NCI-H1930 (cell line): ENCODE measurements at places on chromosomes 12 and 14.

DNA sequence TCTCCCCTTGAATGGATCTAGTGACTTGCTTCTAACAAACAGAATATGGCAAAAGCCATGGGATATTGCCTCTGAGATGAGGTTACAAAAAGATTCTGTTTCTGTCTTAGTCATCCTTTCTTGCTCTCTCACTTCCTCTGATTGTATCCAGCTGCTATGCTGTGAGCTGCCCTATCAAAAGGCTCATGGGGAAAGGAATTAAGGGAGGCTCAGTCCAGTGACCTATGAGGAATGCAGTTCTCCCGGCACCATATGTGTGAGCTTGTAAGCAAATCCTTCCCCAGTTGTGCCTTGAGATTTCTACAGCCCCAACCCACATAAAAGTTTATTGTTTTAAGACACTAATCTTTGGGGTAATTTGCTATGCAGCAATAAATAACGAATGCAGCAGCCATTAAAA lies 183.1 kb downstream of the KLHL28 start:
- no peak for DNase-seq

DNA sequence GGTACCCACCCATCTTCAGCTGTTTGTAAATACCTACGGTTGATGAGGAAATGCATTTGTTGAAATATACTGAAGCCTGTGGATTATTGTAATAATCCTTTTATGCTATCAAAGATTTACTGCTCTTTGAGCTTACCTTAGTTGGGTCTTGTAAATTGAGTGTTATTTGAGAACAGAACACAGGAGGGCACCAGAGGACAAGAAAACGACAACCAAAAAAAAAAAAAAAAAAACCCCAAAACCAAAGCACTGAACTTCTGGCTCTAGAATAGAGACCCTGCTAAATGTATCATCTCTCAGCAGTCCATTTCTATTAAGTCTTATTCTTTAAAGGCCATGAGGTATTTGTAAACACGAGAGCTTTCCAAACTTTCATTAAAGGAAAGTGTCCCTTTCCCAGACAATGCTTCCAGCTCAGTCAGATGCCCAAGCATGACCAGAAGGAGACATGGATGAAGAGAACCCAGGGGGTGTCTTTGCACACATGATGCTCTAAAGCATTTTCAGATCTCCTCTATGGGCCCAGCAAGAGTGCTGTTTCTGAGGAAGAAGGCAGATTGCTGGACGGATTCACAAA lies 763.9 kb downstream of the NRXN3 start:
- DNase-seq: no peak

DNA sequence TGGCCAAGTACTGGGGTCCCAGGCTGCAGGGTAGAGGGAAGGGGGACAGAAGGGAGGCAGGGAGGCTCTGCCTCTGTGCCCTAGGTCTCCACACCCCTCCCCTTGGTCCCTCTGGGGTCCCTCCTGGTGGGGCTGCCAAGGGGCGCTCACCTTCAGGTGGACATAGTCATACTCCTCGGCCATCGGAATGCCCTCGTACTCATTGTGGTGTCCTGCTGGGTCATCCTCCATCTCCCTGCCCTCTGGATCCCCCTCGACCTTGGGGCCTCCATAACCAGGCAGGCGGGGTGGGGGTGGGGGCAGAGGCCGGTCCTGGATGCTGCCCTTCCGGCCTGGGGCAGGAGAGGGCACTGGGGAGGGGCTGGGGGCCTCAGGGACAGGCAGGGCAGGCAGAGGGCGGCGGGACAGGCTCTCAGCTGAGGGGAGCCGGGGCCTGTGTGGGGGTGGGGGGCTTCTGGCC lies 5.8 kb downstream of the EFS start:
- no peak for DNase-seq

GRCh38 chr12:124152731-124153130 lies 142.2 kb upstream of the RFLNA start:
- no peak for DNase-seq

- no peak for DNase-seq
Observed at GRCh38 chr12:49187184-49187583, 1.7 kb downstream of the TUBA1A start.

GRCh38 chr12:3600951-3601350 lies 109.9 kb downstream of the PRMT8 start:
- DNase-seq: no peak

- no peak for DNase-seq
Observed at GRCh38 chr12:65960820-65961189, 136.5 kb downstream of the HMGA2 start.

GRCh38 chr14:69093631-69094421 lies 59.1 kb downstream of the DCAF5 start:
- no peak for DNase-seq

GRCh38 chr12:15691388-15691787 lies 97.8 kb downstream of the EPS8 start:
- no peak for DNase-seq

DNA sequence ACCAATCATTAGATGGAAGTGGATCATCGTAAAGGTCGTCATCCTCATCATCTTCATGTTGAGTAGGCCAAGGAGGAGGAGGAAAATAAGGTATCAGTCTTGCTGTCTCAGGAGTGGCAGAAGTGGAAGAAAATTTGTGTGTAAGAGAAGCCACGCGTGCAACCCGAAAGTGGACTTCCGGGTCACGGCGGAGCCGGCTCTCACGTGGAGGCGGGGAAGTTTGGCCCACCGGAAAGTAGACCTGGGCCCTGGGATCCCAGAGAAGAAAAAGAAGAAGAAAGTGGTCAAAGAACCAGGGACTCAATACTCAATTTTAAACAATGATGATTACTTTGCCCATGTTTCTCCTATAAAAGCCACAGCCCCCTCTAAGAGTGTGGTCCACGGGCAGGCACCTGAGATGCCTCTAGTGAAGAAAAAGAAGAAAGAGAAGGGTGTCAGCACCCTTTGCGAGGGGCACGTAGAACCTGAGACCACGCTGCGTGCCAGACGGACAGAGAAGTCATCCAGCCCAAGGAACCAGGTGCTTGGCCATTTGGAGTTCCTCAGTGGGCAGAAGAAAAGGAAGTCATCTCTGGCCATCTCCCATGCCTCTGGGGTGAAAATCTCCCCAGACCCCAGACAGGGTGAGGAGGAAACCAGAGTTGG lies 365.8 kb downstream of the BCAT1 start:
- no peak for DNase-seq

- DNase-seq: no peak
Observed at GRCh38 chr12:92034083-92034482, 111.6 kb downstream of the BTG1 start.

GRCh38 chr14:103846097-103846496 lies 1.3 kb downstream of the PPP1R13B start:
- no peak for DNase-seq

GRCh38 chr14:106528717-106529116 lies 1002.3 kb downstream of the TMEM121 start:
- DNase-seq: no peak

DNA sequence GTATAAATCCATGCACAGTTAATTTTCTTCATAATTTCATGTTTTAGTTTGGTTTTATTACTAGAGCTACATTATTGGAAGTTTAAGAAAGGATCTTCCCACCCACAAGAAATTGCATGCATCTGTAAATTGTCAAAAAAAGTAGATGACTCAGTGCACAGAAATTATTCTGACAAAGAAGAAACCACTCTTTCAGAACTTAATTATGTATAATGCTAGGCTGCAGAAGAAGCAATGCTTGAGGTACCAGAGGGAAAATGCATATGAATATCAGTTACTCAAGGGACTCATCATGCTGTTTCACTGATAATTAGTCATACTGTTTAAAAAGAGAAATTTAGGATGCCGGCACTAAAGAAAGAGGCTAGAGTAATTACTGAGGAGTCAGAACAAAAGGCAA lies 147.0 kb downstream of the SLC16A7 start:
- DNase-seq: no peak
